ENCODE measurements at places on chromosomes 6 and 20. TPM values are rescaled to one million over a fixed set of nuclear protein-coding genes. Genes with fewer than 3 reads are reported as not detected.

Gene KCNS1
- total RNA-seq, result not detected

Gene TRIM31
- total RNA-seq, result not detected

Gene ID4
- 38.2 TPM for total RNA-seq

Gene XKR7
- total RNA-seq, result 6.8 TPM

Gene OR12D3
- total RNA-seq, result not detected

Gene KCNQ5
- not detected for total RNA-seq

Gene CYP24A1
- total RNA-seq, result 0.27 TPM

Gene ARMC2
- total RNA-seq, result 0.54 TPM

Gene SLPI
- total RNA-seq, result not detected

Gene FITM2
- 4.3 TPM for total RNA-seq

Gene GSTA2
- not detected for total RNA-seq

Gene C6orf141
- 0.17 TPM for total RNA-seq

Gene KHDC1
- 1.9 TPM for total RNA-seq

Gene SUMO4
- not detected for total RNA-seq

Gene SLC22A7
- not detected for total RNA-seq

Gene HLA-DQB1
- total RNA-seq, result not detected

Gene CGAS
- total RNA-seq, result not detected

Gene TNFRSF6B
- not detected for total RNA-seq

Gene DSTN
- 305 TPM for total RNA-seq

Gene CST4
- total RNA-seq, result not detected

Gene PDYN
- total RNA-seq, result not detected

Gene MYB
- total RNA-seq, result not detected

Gene IP6K3
- 42.6 TPM for total RNA-seq

Gene PRELID3B
- total RNA-seq, result 49.6 TPM

Gene C20orf96
- total RNA-seq, result 4.5 TPM

Gene FAM184A
- 0.07 TPM for total RNA-seq

Gene CRISP1
- total RNA-seq, result not detected

Gene SLC22A1
- total RNA-seq, result not detected

Gene POFUT1
- 26.9 TPM for total RNA-seq

Gene TPX2
- 155 TPM for total RNA-seq

Gene WFDC10B
- not detected for total RNA-seq

Gene SCRT2
- total RNA-seq, result not detected

Gene TPD52L1
- 248 TPM for total RNA-seq

Gene MED23
- total RNA-seq, result 23.8 TPM

Gene FOXQ1
- total RNA-seq, result not detected

Gene ERGIC3
- total RNA-seq, result 371 TPM

Gene CTCFL
- total RNA-seq, result 0.03 TPM

Gene HDGFL1
- total RNA-seq, result not detected

Gene MAFB
- 0.31 TPM for total RNA-seq

Gene VWA7
- 1.7 TPM for total RNA-seq

Gene PREX1
- 6.1 TPM for total RNA-seq

Gene BIRC7
- total RNA-seq, result 68.2 TPM

Gene BPI
- not detected for total RNA-seq

Gene SLC22A3
- total RNA-seq, result not detected
